Prostate gland (tissue), 2 donors: ENCODE measurements at places on chromosomes 3 and 15.

DNA sequence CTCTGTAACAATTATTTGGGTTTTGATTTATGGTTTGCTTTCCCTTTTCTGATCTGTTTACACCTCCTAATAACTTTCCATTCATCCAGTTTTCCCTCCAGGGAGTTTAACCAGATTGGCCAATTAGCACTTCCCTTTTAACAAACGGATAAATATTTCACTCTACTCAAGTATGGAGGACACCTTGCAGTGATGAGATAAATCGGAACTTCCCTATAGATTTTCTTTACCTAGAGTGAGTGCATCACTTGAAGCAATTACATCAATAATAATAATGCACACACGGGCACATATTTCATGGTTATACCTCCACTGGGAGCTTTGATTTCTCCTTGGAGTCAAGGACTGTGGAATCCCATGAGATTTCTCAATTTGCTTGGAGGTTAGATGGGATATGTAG, 239.1 kb upstream of the CFAP20DC start:
- no peak for DNase-seq

DNA sequence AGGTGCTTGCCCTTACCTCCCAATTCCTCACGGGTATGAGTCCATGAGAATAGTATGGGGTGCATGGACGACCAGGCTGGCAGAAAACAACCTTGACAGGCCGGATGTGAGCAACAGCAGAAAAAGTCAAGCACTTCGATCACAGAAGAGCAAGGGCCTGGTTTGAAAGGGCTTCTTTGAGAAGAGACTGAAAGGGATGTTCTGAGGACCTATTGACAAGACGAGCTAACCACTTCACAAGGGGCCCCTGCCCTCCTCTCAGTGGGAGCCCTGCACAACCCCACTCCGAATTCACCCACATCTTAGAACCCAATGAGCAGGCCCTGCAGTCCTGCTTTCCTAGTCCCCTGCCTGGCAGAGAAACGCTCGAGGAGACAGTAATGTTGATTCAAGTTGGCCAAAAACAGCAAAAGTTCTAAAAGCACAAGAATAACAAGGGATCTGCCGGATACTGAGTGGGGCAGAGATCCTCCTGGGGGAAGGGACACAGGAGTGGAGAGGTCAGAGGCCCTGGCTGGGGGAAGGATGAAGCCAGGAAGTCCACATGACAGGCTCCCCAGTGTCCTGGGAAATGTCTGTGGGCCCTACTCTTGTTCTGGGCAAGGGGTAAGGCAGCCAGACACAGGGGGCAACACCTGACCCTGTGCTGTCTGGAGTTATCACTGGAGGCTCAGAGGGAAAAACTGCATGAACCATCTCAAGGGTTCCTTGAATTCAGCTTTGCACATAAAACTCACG, 14.8 kb upstream of the CX3CR1 start:
- DNase-seq = no peak

GRCh38 chr15:60508442-60508841, 29.5 kb upstream of the ICE2 start:
- DNase-seq = no peak

DNA sequence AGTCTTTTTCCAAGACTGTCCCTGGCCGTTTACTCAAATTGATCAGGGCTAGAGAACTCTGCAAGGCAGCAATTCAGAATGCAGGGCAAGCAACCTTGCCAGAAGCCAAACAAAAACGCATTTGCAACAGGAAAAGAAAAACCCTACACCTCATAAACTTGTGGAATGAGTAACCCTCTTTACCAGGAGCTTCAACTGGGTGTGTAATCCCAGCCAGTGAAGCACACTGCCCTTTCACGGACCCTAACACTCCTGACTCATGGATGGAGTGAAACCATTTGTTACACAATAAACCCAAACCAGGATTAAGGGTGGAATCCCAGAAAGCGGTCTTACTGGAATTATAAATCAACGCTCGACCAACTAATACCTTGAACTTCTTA, 14.8 kb upstream of the LDHAL6B start:
- DNase-seq = no peak

DNA sequence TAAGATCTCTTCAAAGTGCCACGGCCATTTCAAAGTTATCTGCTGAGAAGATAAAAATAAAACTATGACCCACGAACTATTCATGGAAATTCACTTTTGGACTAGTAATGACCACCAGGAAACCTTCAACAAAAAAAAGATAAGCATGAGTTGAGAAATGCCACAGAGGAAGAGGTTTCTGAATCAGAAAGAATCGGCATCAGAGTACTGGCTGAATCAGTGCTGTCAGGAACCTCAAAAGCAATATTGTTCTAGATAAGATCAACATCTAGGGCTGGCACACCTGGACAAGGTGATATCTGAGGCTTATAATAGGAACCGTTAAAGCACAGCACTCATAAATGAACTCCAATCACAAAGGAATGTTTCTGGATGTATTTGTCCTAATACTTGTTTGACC, 72.7 kb downstream of the PEAK1 start:
- no peak for DNase-seq

DNA sequence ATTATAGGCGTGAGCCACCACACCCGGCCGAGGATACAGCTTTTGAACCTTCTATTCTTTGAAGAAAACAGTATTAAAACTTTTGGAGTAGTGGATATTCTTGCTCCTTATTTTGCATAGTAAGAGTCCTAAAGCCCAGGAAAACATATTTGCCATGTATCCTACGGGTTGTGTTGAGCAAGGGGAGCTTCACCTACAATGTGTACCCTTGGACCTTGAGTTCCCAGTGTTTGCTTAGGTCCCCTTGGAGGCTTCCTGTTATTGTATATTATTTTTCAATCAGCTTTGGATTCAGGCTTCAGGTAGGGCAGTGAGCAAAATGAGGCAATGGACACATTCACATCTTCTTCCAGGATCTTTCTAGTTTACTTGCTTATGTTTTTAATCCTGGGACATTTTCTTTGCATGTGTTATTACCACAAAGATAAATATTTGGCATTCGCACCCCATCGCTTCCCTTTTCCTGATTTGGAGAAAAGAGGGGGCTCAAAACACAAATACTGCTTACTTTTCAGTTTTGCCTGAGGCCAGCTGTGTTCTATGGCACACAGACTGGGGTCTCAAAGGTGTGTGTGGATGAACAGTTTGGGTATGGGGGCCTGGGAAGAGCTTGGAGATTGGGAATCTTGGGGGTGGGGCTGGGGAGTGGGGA, 88.7 kb downstream of the FNDC3B start:
- no peak for DNase-seq

GRCh38 chr3:125207949-125208568, 4.5 kb downstream of the SLC12A8 start:
- no peak for DNase-seq

GRCh38 chr3:105997800-105998526, 129.2 kb upstream of the CBLB start:
- DNase-seq = no peak

- no peak for DNase-seq
Observed at GRCh38 chr3:99878005-99878404, 60.3 kb downstream of the CMSS1 start.

DNA sequence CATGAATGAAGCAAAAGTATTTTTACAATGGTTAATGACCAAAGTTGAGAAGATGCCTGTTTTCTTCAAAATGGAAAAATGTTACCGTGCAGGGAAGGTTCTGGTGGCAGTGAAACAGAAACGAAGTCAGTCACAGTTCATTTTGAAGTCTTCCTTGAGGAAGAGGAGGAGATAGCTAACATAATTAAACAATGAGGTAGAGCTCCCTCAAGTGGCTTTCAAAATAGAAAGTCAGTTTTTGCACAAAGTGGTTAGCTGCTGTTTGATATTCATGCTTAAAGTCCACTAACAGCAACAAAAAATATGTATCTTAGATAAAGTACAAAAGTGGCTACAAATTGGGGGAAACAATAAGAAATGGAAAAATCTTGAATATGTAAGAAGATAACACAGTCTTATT, 87.3 kb downstream of the TFG start:
- DNase-seq = no peak

GRCh38 chr15:83306561-83306960, 22.1 kb upstream of the BNC1 start:
- DNase-seq = no peak

DNA sequence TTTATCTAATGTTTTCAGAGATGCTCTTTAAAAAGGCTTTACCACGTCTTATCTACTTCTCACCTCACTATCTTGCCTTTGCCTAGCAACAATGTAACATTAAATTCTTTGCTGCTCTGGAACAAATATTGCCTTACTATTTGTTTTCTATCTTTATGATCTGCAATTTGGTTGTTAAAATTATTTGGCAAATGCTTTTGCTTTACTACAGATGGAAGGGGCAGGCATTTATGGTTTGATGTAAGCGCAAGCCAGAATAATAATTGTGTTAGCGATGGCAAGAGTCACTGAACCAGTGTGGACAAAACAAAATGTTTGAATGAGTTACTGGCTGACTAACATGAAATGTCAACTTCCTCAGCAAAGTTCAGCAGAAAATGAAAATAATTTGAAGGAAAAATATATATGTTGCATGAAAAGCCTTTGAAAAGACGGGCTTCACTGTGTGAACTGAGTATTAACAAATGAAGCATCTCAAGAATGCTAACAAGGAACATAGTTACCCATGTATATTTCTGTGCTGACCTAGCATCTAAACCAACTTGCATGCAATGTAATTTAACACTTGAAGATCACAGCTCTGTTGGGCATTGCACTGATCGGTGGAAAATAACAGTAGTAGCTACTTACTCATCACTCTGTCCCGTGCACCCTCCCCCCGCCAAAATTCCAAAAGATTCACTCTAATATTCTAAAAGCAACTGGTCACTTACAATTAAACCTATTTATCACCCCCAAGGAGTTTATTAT, 454.0 kb upstream of the ARHGEF26 start:
- no peak for DNase-seq

DNA sequence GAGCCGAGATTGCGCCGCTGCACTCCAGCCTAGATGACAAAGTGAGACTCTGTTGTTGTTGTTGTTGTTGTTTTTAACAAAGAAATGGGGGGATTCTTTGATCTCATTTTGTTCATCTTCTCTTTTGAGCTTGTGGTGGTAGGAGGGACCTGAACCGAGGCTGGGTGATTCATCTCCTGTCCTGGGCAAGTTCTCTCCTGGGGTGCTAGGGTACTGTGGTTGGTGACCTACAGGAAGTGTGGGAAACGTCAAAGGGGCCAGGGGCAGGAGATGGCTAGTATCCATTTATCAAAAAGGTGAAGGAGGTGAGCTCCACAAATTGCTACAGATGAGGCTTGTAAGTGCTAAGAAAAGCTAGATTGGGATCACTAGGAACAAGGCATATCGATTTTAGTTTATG, 14.3 kb downstream of the PPCDC start:
- no peak for DNase-seq

- DNase-seq = no peak
Observed at GRCh38 chr3:119402791-119403190, 60.6 kb downstream of the TMEM39A start.

GRCh38 chr3:128554100-128554464, 61.1 kb upstream of the GATA2 start:
- no peak for DNase-seq

DNA sequence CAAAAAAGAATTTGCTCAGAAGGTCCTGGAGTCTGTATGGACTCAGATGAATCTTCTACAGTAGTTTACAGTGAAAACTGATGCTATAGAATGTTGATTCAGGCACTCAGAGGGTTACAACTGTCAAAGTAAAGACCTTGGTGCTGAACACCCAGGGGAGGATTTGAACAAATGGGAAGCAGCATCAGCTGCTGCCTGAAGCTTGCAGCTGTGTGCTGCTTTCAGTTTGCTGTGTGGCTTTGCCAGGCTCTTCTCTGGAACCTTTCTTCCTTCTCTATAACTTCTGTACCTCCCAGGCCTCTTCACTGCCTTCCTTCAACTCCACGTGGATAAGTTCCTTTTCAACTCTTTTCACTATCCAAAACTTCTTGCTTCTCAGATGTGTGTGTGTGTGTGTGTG, 214.2 kb downstream of the GRM7 start:
- no peak for DNase-seq

- DNase-seq = no peak
Observed at GRCh38 chr3:66817951-66818557, 180.1 kb upstream of the KBTBD8 start.

GRCh38 chr3:17670749-17671148, 71.7 kb downstream of the TBC1D5 start:
- no peak for DNase-seq

- no peak for DNase-seq
Observed at GRCh38 chr3:32278714-32279113, 40.2 kb downstream of the CMTM8 start.

GRCh38 chr15:65392368-65392767, 14.6 kb upstream of the IGDCC3 start:
- DNase-seq = no peak

DNA sequence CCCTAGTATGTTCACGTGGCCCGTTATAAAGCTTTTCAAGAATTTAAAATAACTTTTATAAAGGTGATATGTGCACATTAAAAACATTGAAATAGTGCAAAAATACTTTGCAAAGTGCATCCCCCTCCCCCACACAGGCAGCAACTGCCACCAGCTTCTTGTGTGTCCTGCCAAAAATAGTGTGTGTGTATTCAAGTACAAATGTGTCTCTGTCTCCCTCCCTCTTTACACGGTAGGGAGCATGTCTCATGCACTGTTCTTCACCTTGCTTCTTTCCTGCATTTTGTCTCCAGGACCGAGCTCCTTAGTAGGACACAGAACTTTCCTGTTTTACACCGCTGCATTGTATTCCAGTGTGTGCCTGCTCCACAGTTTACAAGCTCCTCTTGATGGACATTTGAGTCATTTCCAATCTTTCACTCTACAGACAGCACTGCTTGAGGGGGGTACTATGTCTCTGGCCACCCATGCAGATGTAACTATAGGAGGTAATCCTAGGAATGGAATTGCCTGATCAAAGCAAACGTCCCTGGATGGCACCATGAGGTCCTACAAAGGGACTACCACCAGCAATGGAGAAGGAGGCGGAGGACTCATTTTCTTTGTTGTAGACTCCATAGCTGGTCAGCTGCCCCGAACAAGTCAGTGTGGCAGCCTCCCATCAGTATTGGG, 52.4 kb downstream of the SLC6A6 start:
- no peak for DNase-seq

GRCh38 chr3:21673393-21673792, 77.6 kb downstream of the ZNF385D start:
- DNase-seq = no peak

GRCh38 chr3:132290833-132291232, 26.4 kb upstream of the ACP3 start:
- DNase-seq = no peak

DNA sequence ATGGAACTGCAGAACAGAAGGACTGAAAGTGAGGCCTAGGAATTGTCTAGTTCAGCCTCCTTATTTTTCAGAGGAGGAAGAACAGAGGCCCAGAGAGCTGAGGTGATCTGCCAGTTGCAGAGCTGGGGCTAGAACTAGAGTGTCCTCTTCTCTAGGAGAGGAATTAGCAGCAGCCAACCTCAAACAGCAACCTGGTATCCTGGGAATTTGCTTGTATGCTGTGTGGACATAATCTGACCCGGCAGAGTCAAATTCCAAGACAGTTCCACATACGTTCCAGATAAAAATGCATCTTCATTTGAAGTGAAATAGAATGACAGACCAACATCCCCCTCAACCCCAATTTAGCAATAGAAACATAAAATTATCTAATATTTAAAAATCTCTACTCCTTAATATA, 13.5 kb upstream of the TSC22D2 start:
- no peak for DNase-seq
